ENCODE measurements at places on chromosomes 5 and 9. TPM values are rescaled to one million over a fixed set of nuclear protein-coding genes. Genes with fewer than 3 reads are reported as not detected.

DNA sequence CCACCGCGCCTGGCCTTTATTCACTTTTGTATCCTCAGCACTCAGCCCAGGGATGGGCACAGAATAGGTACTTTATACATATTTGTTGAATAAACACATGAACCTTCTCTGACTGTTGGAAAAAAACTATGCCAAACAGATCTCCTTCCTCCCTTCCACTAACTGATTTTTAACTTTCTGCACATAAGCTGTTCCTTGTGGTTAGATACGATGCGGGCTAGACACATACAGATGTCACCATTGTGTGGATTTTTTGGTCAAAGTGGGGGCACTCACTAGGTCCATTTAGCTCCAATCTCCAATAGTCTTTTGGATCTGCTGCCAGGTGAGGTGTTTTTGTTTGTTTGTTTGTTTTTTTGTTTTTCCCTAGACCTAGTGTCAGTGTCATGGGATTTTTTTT, 5.1 kb downstream of the TEX48 start:
- no peak overlapping the region for H3K27ac ChIP-seq
- H3K4me3 ChIP-seq, result no peak overlapping the region
- H3K27me3 ChIP-seq, result peaks cover 5% of the 10 kb centered on the region
- H3K36me3 ChIP-seq, result peaks cover 8% of the 10 kb centered on the region

- no peak overlapping the region for H3K4me3 ChIP-seq
- no peak overlapping the region for H3K27ac ChIP-seq
- no peaks in the 10 kb centered on the region for H3K4me1 ChIP-seq
- peaks cover 3% of the 10 kb centered on the region for H3K36me3 ChIP-seq
- no peak for DNase-seq
- H3K27me3 ChIP-seq, result no peaks in the 10 kb centered on the region
These were observed 12.9 kb upstream of the MOB3B start for GRCh38 chr9:27542508-27542907.

DNA sequence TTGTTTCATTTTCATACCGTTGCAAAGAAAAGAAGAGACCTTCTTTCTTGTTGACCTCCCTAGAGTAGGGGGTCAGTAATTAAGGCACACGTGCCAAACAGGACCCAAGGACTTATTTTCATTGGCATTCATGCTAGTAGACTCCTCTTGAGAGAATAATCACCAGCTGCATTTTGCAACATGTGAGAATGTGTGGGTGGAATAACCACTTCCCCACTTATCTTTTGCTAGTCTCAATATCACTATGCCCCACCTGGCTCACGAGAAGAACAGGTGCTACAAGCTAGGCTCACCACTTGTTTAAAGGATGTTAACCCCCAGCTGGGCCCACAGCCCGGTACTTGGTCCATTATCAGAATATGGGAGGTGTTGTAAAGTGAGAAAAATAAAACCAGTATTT, 460.7 kb upstream of the MEF2C start:
- H3K36me3 ChIP-seq, result no peaks in the 10 kb centered on the region
- no peak for DNase-seq
- H3K4me1 ChIP-seq, result no peaks in the 10 kb centered on the region
- no peak overlapping the region for H3K4me3 ChIP-seq
- H3K27ac ChIP-seq, result no peak overlapping the region

DNA sequence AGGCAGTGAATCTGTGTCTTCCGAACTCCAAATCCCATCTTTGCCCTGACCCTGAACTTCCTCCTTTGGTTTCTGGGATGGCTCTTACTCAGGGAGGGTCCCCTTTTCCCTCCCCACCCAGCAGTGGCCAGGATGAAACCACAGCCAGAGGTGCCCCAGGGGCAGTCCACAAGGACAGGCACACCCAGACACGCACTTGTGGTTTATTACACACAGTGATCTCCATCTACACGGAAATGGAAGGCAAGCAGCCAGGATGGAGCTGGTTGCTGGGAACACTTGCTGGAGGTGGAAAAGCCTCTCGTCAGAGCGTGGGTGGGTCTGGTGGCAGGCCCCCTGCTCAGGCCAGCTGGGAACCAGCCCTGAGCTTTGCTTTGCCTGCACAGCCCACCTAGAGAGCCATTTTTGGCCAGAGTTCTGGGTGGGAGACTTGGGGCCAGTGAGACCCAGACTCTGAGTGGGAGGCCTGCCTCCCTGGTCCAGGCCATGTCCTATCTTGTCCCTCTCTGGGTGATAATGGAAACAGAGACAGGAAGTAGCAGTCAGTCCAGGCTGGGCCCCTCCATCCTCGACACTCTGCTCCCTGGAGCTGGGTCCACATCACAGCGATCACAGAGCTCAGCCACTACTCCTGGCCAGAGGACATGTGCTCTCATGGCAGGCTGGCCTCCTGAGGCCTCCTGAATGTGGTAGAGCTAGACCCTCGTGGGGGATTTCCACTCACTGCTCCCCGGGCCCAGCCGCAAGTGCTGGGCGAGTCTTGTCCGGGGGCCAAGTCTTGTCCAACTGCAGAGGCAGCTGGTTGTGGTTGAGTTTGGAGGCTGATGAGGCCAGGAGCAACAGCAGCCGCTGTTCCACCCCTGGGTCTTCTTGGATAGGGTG, 5.1 kb upstream of the PHYKPL start:
- no peaks in the 10 kb centered on the region for H3K27me3 ChIP-seq
- peaks cover 84% of the 10 kb centered on the region for H3K4me1 ChIP-seq
- DNase-seq, result no peak
- peak overlapping the region; percentile 27 for H3K4me3 ChIP-seq
- H3K36me3 ChIP-seq, result no peaks in the 10 kb centered on the region

DNA sequence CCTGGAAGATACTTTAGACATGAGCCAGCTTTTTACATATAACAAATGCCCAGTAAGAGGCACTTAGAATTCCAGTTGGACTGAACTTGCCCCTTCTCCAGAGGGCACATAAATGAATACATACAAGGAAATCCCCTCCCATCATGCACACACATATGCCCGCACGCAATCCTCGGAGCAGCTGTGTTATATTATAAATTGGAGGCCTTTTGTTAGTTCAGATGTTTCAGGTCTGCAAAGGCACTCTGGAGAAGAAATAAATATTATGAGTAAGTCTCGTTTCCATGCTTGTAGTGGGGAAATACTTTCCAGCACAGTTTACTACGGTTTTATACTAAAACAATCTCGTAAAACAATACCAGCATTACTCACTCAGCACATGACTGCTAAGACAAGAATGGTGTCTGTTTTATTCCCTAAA, 17.6 kb upstream of the MUSK start:
- no peak for DNase-seq
- H3K4me1 ChIP-seq, result no peaks in the 10 kb centered on the region
- H3K36me3 ChIP-seq, result no peaks in the 10 kb centered on the region

- H3K27ac ChIP-seq, result no peak overlapping the region
- H3K4me1 ChIP-seq, result no peaks in the 10 kb centered on the region
- no peaks in the 10 kb centered on the region for H3K36me3 ChIP-seq
- DNase-seq, result no peak
- no peak overlapping the region for H3K4me3 ChIP-seq
These were observed 163.8 kb upstream of the MVB12B start for GRCh38 chr9:126162611-126163381.

The CENPK gene
- 96.9 TPM for total RNA-seq

DNA sequence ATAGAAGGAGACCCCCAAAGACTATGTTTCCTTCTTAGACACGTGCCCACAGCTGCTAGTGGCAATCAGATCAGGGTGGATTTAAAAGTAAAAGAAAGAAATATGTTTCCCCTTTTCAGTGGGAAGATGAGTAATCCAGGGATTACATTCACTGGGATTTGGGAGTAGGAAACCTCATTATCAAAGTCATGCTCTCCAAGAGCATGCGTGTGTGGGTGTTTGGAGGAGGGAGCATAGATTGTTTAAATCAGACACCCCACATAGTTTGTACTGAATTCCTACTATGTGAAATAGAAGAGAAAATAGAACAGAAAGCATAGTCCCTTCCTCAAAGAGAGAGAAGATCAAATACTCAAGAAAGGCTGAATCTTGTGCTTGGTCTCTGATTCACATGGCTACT, 65.5 kb upstream of the TBCA start:
- H3K4me3 ChIP-seq, result no peak overlapping the region
- peaks cover 47% of the 10 kb centered on the region for H3K27me3 ChIP-seq
- peaks cover 7% of the 10 kb centered on the region for H3K4me1 ChIP-seq
- no peaks in the 10 kb centered on the region for H3K36me3 ChIP-seq

DNA sequence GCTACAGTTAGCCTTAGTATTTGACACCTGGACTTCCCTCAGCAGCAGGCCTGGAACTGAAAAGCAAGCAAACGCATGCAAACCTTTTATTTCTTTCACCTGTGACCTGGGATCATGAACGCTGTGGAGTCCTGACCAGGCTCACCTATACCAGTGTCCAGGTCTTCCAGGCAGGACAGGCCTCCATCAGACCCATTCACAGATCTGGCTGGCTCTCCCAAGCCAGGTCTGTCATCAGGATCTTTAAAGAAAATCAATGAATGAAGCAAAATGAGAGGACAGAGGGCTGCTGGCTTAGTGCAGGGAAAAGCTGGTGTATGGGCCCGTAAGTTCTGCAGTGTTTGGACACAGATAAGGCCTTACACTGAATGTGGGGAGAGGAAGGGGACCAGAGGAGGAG, 96.3 kb upstream of the CPEB4 start:
- DNase-seq, result no peak
- no peak overlapping the region for H3K27ac ChIP-seq
- H3K27me3 ChIP-seq, result peaks cover 2% of the 10 kb centered on the region
- H3K4me1 ChIP-seq, result no peaks in the 10 kb centered on the region
- no peak overlapping the region for H3K4me3 ChIP-seq
- no peaks in the 10 kb centered on the region for H3K36me3 ChIP-seq

GRCh38 chr9:76087976-76088375, 197.5 kb downstream of the PCSK5 start:
- no peaks in the 10 kb centered on the region for H3K27me3 ChIP-seq
- H3K4me1 ChIP-seq, result no peaks in the 10 kb centered on the region
- no peak for DNase-seq

GRCh38 chr5:153774686-153775085, 264.0 kb downstream of the FAM114A2 start:
- no peaks in the 10 kb centered on the region for H3K36me3 ChIP-seq
- H3K4me1 ChIP-seq, result no peaks in the 10 kb centered on the region
- no peaks in the 10 kb centered on the region for H3K27me3 ChIP-seq
- no peak overlapping the region for H3K4me3 ChIP-seq
- DNase-seq, result no peak

DNA sequence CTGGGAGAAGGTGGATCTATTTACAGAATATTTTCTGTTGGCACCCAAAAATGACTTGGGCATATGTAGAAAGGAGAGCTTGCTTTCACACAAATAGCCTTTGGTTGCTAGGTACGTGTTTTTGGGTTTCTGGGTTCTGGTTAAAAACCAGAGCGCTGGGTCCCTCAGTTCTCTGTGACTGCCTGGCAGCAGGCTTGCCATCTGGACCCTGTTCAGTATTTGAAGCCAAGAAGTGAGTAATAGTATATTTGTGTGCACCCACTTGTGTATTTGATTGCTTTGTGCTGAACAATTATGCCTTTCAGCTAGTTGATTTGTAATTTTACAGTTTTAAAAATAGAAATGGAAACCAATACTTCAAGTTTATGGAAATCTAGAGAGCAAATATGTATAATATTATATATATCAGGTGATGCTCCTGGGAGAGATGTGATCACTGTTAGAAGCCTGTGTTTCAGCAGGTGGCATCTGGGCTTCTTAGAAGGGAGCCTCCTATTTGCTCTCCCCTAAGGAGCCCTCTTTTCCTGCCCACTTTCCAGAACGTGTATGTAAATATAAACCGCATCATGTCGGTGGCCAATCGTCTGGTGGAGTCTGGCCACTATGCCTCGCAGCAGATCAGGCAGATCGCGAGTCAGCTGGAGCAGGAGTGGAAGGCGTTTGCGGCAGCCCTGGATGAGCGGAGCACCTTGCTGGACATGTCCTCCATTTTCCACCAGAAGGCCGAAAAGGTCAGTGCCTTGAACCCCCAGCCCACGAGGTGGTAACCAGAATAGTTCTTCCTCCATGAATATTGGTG, 153.6 kb downstream of the TRIO start:
- H3K27ac ChIP-seq, result no peak overlapping the region
- H3K27me3 ChIP-seq, result no peaks in the 10 kb centered on the region
- no peak overlapping the region for H3K4me3 ChIP-seq
- H3K4me1 ChIP-seq, result peaks cover 3% of the 10 kb centered on the region
- no peak for DNase-seq
- H3K36me3 ChIP-seq, result no peaks in the 10 kb centered on the region

- no peaks in the 10 kb centered on the region for H3K27me3 ChIP-seq
- peaks cover 3% of the 10 kb centered on the region for H3K4me1 ChIP-seq
- no peak for DNase-seq
- H3K27ac ChIP-seq, result no peak overlapping the region
- H3K36me3 ChIP-seq, result peaks cover 25% of the 10 kb centered on the region
These were observed 86.3 kb downstream of the UBE2R2 start for GRCh38 chr9:33903157-33903780.

DNA sequence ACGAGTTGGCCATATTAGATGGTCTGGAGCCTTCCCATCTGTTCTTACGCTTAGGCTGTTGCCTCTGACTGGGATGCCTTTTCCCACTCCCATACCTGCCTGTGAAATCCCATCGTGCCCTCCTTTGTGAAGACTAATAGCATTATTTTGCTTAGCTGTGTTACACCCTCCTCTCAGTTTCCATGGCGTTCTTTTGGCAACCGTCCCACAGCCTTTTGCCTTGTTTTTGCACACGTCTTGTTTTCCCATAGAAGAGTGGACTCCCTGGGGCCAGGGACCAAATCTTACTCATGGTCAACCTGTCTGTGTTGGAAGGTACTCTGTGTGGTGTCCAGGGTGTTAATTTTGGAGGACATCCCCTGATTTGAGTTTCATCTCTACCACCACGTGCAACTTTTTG, 242.1 kb downstream of the HSPA4 start:
- H3K4me1 ChIP-seq, result peaks cover 8% of the 10 kb centered on the region
- no peak overlapping the region for H3K4me3 ChIP-seq
- no peak for DNase-seq
- no peaks in the 10 kb centered on the region for H3K36me3 ChIP-seq
- H3K27ac ChIP-seq, result no peak overlapping the region

The ADAMTS16 gene
- total RNA-seq, result not detected

GRCh38 chr5:31844622-31845345, 205.9 kb downstream of the PDZD2 start:
- H3K4me3 ChIP-seq, result no peak overlapping the region
- no peaks in the 10 kb centered on the region for H3K4me1 ChIP-seq
- no peaks in the 10 kb centered on the region for H3K36me3 ChIP-seq
- no peaks in the 10 kb centered on the region for H3K27me3 ChIP-seq
- DNase-seq, result no peak

The SLCO4C1 gene
- total RNA-seq, result 0.25 TPM

GRCh38 chr9:6565312-6565711, 80.2 kb downstream of the GLDC start:
- H3K4me1 ChIP-seq, result peaks cover 16% of the 10 kb centered on the region
- no peak overlapping the region for H3K4me3 ChIP-seq
- no peaks in the 10 kb centered on the region for H3K27me3 ChIP-seq
- no peak overlapping the region for H3K27ac ChIP-seq

DNA sequence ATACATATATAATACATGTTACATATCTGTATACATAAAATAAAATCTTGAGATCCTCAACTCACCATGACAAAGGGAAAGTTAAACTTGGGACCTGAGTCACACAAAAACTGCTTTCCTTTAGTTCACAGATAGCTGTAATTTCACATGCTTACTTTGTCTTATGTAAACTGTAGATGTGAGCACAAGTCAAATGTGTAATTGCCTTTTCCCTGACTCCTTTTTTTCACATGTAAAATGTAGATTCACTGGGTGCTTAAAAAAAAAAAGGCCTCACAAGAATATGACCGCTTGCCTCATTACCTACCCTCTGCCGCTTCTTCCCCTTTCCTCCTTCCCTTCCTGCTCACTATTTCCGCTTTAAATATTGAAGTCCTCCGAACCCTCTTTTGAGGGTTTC, 21.9 kb upstream of the FAM169A start:
- H3K27me3 ChIP-seq, result peaks cover 7% of the 10 kb centered on the region
- no peak for DNase-seq
- no peaks in the 10 kb centered on the region for H3K36me3 ChIP-seq

Data from activated CD4-positive, alpha-beta T cell treated with anti-CD3 and anti-CD28 coated beads, Interleukin-2, amount 10 ng/mL, durations not matched to agents 7 days and 5 days (primary cell).